ENCODE measurements at places on chromosomes 2 and 18.

DNA sequence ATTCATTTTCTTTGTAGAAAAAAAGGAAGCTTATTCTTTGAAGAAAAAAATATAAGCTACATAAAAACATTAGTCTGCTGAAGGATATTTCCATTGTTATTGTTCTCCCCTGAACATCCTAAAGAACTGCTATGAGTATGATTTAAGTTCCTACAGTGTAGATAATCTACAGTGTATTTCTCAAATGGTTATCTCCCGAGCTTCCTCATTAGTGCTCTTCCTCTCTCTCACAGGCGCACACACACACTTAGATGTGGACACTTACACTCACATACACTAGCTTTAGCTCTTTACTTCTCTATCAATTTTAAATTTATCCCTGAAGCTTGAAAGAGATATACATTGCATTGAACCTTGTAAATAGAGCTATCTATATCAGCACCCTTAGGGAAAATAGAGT, 681.0 kb downstream of the KCNJ3 start:
- no peak for DNase-seq

DNA sequence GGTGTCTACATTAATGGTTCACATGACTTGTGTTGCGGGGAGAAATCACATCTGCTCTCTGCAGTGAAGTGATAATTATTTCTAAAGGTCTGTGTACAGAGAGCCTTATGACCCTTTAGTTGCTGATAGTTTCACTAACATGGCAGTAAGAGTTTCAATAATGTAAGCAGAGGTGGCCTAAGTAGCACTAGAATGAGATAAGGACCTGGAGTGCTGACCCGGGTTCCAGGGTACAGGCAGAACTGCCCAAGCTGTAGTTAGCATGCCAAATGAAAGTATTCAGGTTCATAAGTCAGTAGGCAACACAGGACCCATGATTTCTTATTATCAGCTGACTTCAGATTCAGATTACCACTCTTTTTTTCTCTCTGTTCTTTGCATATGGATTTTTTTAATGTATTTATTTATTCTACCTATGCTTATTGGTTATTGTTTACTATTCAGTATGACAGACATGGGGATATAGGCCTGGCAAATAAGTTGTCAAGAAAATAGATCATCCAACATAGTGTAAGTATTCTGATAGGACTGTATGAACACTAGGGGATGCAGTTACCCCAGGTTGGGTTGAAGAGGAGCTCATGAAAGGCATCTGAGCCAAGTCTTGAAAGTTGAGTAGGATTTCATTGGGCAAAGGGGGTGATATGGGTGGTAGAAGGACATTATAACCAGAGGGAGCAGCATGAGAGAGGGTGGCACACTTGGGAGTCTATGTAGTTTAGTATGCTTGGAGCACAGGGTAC, 105.2 kb downstream of the CCDC85A start:
- no peak for DNase-seq

DNA sequence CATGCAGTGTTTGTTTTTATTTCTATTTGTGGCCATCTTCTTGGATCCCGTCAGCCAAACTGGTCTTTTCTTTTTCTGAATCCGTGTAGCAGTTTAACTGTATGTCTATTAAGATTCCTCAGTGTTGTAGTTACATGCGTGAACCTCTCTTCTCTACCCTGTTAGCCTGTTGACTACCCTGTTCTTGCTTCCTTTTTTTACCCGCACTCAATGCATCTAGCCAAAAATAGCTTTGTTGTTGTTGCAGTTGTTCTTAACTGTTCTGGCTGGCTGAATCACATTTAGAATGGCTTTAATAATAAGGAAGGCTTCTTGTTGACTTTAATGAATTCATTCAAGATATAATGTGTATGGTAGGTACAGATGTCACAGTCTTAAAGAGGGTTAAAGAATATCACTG, 137.1 kb downstream of the LCLAT1 start:
- no peak for DNase-seq

DNA sequence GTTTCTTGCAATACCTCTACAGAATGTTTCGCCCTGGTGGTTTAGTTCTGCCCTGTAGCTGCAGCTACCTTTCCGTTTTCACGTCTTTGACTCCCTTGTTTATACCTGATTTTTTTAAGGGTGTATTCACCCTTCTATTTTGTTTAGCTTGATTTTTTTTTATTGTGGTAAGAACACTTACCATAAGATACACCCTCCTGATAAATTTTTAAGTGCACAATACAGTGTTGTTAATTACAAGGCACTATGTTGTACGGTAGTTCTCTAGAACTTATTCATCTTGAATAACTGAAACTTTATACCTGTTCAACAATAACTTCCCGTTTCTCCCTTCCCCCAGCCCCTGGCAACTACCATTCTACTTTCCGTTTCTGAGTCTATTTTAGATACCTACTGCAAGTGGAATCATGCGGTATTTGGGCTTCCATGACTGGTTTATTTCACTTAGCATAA, 48.9 kb upstream of the NABP1 start:
- DNase-seq: no peak

- DNase-seq: no peak
Measured at GRCh38 chr2:17533546-17533945, 7.0 kb upstream of the VSNL1 start.

DNA sequence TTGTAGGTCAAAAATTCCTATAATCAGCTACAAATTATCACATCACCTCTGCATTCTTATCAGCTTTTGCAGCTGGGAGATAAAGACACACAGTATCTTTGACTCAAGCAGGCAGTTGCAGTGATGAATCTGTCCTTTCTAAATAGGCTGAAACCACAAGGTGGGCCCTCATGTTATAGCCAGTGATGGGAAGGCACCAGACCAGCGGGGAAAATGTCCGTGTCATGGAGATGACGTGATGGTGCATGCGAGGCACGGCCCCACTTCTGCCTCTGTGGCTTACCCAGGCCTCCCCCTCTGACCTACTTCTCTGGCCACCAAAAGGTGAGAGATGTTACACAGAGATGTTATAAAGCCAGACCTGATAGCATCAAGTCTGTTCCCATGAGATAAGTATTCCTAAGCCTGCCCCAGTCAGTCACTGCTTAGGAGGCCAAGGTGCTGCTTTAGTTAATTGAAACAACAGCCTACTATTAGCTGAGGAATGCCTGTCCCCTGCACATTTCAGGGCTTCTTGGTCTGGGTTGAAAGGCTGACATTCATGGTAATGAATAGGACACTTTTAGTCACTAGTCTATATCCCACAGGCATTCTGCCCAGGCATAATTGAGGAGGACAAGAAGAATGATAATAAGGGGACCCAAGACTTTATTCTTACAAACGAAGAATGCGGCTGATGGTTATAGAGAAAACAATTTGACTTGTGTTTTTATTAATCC, 327.9 kb downstream of the LPIN1 start:
- DNase-seq: no peak

DNA sequence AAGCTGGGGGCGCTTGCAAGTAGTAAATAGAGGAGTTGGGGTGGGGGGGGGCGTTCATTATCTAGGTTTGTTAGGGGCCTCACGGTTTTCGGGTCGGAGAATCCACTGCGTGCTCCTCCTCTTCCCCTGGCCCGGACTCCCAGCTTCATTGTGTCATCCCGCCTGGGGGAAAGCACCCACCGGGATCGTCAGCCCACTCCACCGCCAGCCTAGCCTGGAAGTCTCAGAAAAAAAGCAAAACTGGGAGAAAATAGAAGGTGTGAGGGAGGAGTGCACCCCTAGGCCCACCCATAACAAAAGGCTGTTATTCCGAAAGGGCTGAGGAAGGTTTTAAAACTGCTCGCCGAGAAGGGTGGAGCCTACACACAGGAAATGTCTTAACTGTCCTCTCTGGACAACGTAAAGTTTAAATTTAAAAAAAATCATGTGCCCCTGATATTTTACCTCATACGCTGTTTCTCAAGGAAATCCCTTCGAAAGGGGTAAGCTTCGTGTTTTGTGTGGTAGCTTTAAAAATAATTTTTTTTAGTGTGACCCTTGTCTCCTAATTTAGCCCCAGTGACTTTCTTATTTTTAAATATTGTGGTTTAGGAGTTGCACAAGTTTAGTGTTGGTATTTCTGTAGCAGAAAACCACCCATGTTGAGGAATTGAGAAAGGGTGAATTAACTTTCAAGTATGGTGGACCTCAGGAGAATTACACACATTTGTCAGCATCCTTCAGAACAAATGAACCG, 104.2 kb downstream of the SPTBN1 start:
- no peak for DNase-seq

GRCh38 chr18:13577091-13577697, 149.2 kb downstream of the FAM210A start:
- DNase-seq: no peak

DNA sequence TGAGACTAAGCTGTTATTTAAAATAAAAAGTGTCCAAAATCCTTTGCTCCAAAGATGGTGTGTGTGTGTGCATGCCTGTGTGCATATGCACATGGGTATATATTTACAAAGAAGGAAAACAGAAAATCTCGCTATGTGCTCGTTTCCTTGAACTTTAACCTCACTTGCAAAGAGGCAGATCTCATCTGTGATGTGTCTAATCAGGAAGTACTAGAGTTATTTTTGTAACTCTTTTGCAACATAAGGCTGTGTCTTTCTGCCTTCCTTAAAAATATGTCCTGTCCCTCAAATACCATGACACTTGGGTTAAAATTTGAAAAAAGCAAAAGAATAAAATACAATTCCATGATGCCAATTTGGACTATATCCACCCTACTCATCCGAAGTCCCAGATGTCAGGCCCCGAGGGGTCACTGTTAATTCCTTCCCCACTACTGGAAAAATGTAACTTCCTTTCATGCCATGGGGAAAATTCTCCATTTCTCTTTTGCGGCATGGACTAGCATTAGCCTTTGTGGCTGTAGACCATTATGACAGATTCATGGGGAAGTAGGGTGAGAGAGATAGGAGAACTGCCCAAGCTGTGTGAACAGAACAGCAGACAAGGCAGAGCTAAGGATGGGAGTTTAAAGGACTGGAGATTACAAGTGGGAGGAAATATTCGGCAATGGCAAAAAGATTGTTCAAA, 191.3 kb downstream of the MYO1B start:
- no peak for DNase-seq

GRCh38 chr2:162233197-162233596, 10.0 kb downstream of the FAP start:
- DNase-seq: no peak

DNA sequence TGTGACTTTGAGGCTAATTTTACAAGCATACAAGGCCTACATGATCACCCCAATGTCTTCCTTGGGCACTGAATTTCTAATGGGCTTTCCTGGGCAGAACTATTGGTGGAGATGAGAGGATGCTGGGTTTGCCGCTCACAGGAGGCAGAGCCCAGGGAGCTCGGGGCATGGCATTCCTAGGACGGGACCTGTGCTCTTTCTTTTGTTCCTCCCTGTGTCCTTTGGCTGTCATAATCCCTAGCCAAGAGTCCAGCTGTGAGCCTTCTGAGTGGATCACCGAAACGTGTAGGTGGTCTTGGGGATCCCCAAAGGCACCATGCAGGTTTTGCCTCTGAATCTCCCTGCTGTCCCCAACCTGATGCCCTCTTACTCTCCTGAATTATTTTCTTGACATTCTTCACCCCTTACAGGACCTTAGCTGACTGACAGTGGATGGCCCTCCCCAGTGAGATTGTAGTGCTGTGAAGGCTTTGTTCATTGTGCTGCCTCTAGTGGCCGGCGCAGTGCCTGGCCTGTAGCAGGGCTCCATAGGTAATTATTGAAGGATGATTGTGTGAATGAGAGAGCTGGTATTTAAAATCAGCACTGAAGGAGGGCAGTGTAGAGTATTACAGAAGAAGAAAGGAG, 221.9 kb downstream of the ZNF407 start:
- DNase-seq: no peak

GRCh38 chr2:233464056-233464455, 102.5 kb downstream of the USP40 start:
- DNase-seq: no peak

- DNase-seq: no peak
Measured at GRCh38 chr2:27296481-27296880, 11.8 kb downstream of the UCN start.

- no peak for DNase-seq
Measured at GRCh38 chr2:192137451-192137850, 57.3 kb downstream of the TMEFF2 start.

GRCh38 chr2:1796232-1796930, 52.1 kb upstream of the PXDN start:
- no peak for DNase-seq

- DNase-seq: no peak
Measured at GRCh38 chr2:39932198-39932597, 153.1 kb upstream of the THUMPD2 start.

GRCh38 chr18:8607776-8608742, 1.2 kb upstream of the RAB12 start:
- no peak for DNase-seq

GRCh38 chr2:224017957-224018356, 21.1 kb downstream of the SERPINE2 start:
- no peak for DNase-seq

DNA sequence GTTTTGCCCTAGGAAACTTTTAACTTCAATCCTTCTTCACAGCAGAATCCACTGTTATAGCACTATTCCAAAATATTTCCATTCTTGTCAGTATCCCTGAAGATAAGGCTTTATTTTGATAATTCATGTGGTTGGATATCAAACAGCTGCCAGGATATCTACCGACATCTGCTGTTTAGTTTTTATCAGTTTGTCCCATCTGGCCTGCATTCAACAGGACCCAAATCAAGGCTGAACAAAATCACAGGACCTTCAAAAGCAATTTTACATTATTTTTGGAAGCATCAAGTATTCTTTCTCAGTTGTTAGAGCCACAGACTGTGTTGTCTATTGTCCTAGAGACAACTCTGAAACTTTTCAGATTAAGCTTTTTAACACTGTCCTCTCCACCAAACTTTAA, 429.0 kb upstream of the PIK3C3 start:
- no peak for DNase-seq

DNA sequence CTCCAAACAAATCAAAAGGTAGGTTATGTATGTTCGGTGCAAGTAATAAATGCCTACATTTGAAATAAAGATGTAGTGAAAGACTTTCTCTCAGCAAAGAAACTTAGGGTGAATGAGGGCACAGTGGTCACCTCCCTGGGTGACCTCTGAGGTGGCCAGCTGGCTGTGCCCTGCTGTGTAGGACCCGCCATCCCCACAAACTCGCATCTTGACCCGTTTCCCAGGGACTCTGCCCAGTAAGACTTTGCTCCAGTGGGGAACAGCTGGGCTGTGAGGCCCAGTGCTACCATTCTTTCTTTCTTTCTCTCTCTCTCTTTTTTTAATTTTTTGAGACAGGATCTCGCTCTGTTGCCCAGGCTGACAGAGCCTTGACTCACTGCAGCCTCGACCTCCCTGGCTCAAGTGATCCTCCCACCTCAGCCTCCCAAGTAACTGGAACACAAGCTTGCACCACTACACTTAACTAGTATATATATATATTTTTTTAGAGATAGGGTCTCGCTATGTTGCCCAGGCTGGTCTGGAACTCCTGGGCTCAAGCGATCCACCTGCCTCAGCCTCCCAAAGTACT, 8.2 kb upstream of the GAREM2 start:
- DNase-seq: no peak

- no peak for DNase-seq
Measured at GRCh38 chr18:62751341-62751821, 36.0 kb downstream of the PHLPP1 start.

- DNase-seq: peak; percentile 3
Measured at GRCh38 chr18:13501891-13502290, 224.5 kb downstream of the FAM210A start.

Data from stimulated activated CD8-positive, alpha-beta memory T cell treated with anti-CD3 and anti-CD28 coated beads, Interleukin-2, amount 100 ng/mL, for 48 hours (primary cell).